ENCODE measurements at places on chromosomes 5 and 9.

DNA sequence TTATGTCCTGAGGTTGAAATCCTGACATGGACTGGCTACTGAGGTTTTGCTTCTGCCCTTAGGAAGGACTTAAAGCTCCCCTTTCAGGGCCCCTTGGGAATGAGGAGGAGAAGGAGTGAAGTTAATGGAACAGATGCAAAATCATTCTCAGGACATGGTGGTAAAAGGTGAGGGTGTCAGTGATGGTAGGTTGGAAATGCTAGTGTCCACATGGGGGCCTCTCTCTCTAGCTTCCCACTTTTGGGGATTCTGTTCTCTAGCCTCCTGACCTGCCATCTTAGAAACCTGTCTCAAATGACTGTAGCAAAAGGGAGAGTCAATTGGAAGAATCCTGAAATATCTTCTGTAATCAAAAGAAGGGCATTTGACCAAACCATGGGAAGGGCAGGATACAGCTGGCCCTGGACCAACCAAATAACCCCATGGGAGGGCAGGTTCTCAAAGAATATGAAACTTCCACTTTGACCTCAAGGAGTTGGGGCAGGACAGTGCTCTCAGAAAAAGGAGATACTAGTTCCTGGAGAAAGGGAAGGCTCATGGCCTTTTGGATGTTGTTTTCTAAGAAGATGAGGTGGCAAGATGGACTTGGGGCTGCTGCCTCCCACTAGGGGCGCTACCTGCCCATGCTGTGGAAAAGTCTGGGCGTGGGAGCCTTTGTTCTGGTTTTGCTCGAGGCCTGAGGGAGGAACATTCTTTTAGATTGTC lies 21.2 kb upstream of the MLANA start:
- peak; percentile 48 for DNase-seq

- DNase-seq, result no peak
Measured at GRCh38 chr5:36635721-36636390, 29.4 kb downstream of the SLC1A3 start.

GRCh38 chr5:9761706-9762105 lies 131.6 kb upstream of the TAS2R1 start:
- DNase-seq, result no peak

- DNase-seq, result no peak
Measured at GRCh38 chr5:135391869-135392255, 7.2 kb downstream of the MACROH2A1 start.

DNA sequence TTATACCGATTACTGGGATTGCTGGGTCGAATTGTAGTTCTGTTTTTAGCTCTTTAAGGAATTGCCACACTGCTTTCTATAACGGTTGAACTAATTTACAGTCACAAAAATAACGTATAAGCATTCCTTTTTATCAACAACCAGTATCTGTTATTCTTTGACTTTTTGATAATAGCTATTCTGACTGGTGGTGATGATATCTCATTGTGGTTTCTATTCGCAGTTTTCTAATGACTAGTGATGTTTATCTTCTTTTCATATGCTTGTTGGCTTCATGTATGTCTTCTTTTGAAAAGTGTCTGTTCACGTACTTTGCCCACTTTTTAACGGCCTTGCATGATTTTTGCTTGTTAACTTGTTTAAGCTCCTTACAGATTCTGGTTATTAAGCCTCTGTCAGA lies 74.4 kb downstream of the FAM174A start:
- no peak for DNase-seq

- peak; percentile 30 for DNase-seq
Measured at GRCh38 chr9:116163293-116164055, 9.9 kb downstream of the PAPPA start.

DNA sequence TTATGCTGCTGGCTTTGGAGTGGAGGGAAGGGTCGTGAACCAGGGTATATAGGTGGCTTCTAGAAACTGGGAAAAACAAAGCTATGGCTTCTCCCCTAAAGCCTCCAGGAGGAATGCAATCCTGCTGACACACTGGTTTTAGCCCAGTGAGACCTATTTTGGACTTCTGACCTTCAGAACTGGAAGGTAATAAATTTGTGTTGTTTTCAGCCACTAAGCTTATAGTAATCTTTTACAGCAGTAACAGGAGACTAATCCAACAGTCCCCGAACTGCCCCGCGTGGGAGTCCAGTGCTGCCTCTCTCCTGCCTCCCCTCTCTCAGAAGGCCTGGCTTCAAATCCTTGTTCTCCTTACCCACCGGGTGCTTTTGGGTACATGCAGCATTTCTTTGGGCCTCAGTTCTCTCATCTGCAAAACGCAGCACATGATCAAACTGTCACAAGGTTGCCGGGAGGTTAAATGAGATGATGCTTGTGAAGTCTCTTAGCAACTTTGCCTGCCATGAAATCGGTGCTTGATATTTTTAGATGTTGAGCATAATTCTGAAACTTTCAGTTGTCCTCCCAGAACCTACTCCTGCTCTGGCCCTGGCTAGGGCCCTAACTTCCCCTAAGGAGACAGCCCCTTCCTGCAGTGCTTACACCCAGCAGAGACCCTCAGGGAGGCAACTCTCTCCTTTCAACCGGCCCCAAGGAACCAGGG lies 127.3 kb upstream of the BOD1 start:
- peak; percentile 73 for DNase-seq

GRCh38 chr9:93660352-93661046 lies 84.1 kb downstream of the PHF2 start:
- DNase-seq, result no peak

- no peak for DNase-seq
Measured at GRCh38 chr5:56616454-56617160, 198.7 kb upstream of the MAP3K1 start.

DNA sequence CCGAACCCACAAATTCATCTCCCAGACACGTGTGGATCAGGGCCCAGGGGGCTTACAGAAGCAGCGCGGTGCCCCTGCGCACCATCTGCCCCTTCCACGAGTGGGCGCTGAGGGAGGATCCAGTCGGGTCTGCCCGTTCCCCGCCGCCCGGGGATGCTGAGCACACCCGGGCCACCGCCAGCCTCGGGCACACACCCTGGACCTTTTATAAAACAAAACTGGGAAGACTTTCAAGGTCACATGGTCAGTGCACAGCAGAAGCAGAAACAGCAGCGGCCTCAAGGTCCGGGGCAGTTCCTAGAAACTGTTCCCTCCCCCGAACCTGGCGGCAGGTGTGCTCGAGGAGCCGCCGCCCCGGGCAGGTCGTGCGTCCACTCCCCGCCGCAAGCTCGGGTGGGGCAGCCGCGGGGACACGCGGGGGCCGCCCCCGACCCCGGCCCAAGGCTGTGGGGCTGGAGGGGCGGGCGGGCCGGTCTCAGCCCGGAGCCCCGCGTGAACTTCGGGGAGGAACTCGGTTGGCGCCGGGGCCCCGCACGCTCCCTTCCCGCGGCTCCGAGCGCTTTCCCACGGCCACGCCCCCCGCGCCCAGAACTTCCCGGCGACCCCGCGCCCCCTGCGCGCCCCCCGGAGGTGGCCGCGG lies 633 bp upstream of the PPP1R26 start:
- no peak for DNase-seq

Measured in NAMALWA (cell line).